Stimulated activated CD4-positive, alpha-beta T cell treated with anti-CD3 and anti-CD28 coated beads, TNF-alpha, amount 100 ng/mL, for 24 hours (primary cell): ENCODE measurements at places on chromosomes 7 and 10.

DNA sequence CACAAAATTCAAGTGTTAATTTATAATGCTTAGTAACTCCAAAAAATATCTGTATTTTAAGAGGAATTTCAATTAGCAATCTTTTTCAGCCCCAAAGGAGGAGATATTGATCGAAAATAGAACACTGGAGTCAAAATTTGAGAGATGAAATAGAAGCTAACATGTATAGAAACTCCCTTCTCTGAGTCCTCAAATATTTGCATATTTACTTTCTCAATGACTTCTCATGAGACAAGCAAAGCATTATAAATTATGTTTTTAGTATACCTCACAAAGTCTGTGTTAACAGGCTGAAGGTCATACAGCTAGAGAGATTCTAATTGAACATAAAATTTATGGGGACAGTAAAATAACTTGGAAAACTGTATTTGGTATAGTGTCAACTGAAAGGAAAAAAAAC, 260.5 kb downstream of the GPAM start:
- no peak for DNase-seq

DNA sequence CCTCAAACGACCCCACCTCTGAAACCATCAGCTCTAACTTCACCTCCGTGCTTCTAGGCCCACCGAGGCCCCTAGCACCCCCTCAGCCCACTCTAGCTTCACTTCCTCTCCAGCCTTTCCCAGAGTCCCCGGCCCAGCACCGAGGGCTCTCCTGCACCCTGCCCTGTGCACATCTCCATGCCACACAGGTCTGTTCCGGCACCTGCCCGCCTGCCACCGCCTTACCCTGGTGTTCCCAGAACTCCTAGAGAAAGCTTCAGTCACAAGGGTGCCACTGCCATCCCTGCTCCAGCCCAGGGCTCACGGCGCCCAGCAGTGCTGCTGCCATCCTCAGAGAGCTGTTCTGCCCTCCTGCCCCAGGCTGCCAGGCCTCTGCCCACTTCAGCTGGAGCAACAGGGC, 61.3 kb upstream of the INSIG1 start:
- no peak for DNase-seq

DNA sequence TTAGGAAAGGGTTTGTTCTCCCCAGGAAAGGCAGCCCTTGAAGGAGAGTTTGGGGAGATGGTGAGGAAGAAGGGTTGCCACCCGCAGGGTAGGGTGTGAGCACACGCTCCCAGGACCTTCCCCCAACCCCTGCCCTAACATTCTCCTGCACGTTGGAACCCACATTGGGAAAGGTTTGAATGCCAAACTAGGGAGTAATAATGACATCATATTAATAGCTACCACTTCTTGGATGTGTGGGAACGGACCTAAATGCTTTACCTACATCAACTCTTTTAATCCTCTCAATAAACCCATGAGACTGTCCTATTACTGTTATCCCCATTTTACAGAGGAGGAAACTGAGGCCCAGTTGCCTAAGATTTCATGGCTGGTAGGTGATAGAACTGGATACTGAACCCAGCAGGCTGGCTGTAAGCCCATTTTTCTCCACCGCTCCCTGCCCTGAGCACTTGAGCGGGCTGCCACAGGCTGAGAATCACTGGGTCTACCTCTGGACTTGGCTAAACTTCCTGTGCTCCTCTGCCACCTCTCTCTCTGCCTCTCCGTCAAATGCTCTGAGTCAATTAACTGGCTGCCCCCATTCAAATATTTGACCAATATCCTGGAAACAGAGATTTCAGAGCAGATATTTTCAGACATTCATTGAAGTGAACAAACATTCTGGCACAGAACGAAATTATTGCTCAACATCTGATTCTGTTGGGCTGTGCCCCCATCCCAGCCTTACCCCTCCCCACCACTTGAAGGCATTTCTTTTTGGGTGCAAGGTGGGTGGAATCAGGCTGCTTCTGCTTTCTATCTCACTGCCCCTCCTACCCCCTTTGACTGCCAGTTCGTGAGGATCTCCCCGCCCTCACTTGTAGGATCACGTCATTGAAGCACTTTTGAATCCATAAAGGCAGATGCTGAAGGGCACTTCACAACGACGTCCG, 129.7 kb downstream of the C10orf105 start:
- no peak for DNase-seq

- no peak for DNase-seq
Observed at GRCh38 chr10:21010615-21011014, 113.5 kb upstream of the NEBL start.

GRCh38 chr10:13100349-13101294, 659 bp downstream of the OPTN start:
- no peak for DNase-seq

DNA sequence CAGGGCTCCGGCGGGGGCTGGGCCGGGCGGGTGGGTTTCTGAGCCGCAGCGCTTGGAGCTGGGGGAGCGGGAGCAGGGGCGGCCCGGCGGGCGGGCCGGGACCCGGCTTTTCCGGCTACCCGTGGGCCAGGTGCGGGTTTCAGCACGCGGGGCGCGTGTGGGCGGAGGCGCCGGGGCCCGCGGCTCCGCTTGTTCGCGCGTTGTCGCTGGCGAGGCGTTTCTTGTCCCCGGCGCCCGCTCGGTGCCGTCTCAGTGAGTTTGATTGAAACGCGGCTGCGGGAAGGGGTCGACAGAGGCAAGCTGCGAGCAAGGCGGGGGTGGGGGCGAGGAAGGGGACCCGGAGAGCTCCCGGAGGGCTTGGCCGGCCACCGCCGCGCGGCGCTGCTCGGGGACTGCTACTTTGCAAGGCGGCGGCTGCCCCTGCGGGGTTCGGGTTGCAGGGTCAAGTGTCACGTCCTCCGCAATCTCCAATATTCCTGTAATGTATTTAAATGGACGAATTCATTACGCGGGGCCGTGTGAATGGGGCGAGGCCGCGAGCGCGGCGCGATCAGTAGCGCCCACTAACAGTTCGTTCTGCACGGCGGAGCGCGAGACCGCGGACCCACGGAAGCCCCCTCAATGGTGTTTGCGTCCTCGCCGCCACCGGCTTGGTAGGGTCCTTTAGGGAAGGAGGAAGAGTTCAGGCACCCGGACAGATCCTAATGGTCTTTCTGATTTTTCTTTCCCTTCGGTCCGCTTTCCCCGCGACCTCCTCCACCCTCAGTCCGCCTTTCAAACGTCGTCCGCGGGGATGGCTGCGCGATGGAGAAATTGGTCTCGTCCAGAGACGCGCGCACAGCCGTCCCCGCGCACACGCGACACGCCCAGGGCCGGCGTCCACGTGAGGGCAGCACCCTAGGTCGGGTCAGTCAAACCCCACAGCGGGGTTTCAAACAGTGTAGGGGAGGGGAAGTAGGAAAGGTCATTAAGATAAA, 76.9 kb downstream of the INSIG1 start:
- no peak for DNase-seq

GRCh38 chr7:69467826-69468225, 130.4 kb upstream of the AUTS2 start:
- DNase-seq: no peak

DNA sequence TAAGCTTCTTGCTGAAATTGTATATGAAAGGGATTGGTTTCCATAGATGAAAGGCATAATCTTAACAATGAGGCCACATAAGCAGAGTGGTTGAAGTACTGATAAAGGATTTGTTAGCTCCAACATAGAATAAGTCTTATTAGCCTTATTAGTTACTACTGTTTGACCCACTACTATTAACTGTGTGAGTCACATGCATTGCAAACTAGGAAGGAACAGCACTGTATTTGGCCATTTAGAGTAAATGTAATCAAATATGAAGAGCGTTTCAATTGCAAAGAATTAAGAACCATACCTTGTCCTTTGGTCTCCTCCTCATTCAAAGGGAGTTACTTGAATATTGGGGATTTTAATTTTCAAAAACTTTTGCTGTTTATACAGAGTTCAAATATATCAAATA, 428.9 kb downstream of the MDFIC start:
- DNase-seq: no peak

- no peak for DNase-seq
Observed at GRCh38 chr10:131179361-131179760, 132.2 kb downstream of the TCERG1L start.

DNA sequence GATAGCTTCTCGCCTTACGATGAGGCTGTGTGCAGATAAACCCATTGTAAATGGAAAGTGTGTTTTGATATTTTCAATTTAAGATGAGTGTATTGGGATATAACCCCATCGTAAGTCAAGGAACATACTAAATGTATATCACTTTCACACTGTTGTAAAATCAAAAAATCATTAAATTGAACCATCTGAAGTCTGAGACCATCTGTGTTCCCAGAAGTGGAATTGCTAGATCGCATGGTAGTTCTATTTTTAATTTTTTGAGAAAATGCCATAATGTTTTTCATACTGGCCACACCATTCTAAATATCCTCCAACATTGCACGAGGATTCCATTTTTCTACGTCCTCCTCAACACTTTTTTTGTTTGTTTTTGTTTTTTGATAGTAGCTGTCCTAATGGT, 209.1 kb upstream of the MTPN start:
- DNase-seq: no peak

- no peak for DNase-seq
Observed at GRCh38 chr7:159061674-159062212, 82.9 kb downstream of the VIPR2 start.
